AG08396 (cell line): ENCODE measurements at places on chromosomes 12 and 14.

DNA sequence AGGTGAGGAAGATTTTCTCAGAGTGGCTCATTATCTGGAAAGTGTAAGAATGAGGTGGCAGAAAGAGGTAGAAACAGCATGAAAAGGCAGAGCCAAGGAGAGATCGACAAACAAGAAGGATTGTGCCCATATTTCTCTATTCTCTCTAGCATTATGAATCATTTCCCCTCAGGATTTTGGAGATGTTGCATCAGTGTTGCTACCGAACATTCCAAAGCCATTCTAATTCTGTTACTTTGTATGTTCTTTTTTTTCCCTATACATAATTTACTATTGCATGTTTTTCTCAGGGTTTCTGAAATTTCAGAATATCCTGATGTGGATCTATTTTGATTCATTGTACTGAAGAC lies 61.4 kb downstream of the KICS2 start:
- DNase-seq = peak; percentile 36

- no peak for DNase-seq
These were observed 101.4 kb downstream of the KSR2 start for GRCh38 chr12:117867348-117867747.

GRCh38 chr14:33848706-33849454 lies 102.0 kb downstream of the EGLN3 start:
- DNase-seq = peak; percentile 20

DNA sequence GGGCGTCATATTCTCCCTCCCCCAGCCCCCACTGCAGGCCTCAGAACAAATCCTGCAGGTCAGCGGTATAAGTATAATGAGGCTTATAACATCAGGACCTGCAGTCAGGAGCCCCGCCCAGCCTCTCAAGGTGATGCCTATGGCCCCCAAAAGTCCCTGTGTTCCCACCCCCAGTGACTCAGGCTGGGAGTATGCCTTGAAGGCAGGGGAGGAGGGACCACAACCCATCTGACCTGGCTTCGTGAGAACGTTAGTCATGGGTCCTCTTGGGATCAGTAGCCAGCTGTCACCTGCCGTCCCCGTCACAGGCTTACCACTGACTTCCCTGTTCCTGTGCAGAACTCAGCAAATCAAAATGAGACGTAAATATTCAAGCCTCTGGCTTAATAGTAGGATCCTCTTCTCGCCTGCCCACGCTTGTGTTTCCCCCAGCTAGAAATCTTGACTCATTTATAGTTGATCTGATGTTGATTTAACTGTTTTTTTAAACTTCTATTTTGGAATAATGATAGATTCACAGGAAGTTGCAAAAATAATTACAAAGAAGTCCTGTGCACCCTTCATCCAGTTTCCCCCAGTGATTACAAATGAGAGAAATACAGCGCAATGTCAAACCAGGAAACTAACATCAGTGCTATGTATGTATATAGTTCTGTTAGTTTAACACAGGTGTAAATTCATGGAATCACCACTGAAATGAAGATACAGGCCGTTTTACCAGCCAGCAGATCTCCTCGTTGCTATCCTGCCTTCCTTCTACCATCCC lies 107.5 kb downstream of the ADGRD1 start:
- no peak for DNase-seq

DNA sequence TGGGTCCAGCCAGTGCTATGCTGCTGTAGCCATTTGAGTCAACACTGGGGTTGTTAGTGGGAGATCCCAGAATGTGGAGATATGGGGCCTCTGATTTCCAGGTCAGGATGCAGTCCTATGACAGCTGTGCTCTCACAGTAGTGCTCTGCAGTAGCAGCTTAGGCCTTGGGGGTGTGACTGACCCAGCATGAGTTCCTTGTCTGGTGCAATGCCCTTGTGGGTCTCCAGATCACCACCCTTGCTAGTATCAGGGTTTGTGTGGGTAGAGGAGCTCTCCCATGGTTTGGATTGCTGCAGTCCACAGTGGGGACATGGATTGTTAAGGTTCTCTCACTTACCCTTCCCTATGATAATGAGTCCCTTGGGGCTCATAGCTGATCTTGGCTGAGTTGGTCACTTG lies 113.7 kb downstream of the RAD51B start:
- no peak for DNase-seq
